Left forelimb (tissue), 1 donor: ENCODE measurements at places on chromosomes 3 and 15.

DNA sequence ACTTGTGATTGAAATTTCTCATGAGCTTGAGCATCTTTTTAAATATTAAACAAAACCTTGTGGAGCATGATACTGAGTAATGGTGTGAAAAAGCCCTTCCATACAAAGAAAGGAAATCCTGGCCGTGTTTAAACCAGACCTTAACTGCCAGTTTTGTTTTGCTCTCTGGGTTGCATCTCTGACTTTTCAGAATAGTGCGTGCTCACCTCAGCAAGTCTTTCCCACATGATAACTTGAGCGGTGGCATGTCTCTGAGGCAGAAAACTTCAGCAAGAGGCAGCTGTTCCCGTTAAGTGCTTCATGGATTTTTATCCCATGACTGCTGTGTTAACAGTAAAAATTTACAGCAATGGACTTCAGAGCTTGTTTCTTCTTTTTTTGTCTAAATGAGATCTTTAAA is 393.3 kb downstream of the FEZF2 start:
- no peak for DNase-seq

GRCh38 chr3:55708921-55709320 is 221.8 kb upstream of the WNT5A start:
- no peak for DNase-seq

DNA sequence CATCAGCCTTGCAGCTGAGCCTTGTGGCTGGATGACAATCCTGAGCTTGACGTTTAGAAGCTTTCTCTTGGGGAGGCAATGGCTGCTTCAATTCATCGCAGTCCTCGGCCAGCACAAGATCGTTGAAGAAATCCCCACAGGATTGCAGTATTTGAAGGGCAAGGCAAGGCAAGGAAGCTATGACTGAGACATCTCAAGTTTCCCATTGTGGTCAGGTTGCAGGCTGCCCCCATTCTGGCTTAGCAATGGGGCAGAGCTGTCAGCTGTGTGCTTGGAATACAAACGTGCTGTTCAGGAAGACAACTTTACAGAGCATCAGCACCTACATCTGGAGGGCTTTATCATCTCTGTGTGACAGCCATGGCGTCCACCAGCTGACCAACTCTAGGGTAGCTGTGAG is 275.9 kb upstream of the TBL1XR1 start:
- no peak for DNase-seq

DNA sequence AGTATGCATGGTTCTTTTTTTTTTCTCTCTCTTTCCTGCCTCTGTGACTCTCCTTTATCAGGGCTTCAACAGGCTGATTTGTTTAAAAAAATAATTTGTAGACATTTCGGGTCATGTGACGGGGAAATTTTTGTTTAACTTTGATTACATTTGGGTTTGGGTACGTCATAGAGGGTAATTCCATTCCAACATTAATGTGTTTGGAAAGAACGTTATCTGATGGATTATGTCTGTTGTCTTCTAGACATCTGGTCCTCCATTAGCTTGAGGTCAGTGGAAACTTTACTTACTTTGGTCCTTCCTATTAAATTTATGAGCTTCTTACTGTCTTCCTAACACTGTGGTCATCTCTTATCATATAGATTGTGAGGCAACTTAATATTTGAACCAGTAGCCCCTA is 80.9 kb downstream of the STT3B start:
- DNase-seq = no peak

DNA sequence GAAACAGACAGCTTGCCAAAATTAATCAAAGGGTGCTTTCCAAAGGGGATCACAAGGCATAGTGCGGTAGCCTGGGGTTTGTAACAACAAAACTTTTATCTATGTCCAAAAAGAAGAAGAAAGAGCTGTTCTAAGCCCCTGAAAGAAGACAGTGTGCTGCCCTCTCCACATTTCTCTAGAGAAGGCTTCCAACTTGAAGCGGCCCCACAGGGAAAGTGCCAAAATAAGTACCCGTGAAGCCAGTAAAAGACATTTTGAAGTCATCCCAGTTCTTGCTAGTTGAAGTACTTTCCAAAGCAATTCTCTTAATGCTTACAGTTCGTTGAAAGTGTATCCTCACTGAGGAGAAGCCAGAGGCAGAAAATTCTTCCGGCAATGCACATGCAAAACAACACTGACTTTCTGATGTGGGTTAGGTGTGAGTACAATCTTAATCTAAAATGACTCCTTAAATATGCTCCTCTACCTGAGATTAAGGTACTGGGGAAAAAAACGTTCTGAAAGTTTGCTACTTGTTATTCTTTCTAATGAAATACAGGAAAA is 21.3 kb downstream of the GPR15 start:
- no peak for DNase-seq

DNA sequence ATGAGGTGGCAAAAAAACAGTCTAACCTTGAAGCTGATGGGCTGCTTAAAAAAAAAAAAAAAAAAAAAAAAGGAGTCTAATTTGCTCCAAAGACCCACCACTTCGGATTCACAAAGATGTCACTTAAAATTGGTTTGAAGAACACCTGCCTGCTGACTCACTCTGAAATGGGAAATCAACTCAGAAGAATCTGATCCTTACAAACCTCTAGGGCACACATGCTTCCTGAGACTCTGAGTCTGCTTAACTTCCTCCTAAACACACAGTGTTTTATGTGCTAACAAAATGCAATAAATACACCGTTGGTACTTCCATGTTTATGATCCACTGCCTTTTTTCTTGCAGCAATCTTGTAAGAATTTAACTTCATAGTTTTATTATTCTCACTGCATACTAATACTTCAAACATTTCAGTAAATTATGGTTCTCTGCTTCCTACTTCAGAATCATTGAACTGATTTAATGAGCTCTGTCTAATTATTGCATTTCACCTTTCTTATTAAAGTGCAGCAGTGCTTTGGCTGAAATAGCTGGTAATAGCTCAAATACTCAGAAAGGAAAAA is 73.0 kb upstream of the FRMD4B start:
- DNase-seq = no peak

GRCh38 chr15:48865370-48866079 is 12.4 kb upstream of the EID1 start:
- no peak for DNase-seq

- DNase-seq = no peak
These were observed 142.1 kb upstream of the LRTM1 start for GRCh38 chr3:55069950-55070349.

GRCh38 chr3:134342259-134342658 is 32.0 kb downstream of the AMOTL2 start:
- no peak for DNase-seq

- DNase-seq = no peak
These were observed 117.9 kb downstream of the CORO2B start for GRCh38 chr15:68696414-68697363.

- DNase-seq = peak; percentile 92
These were observed 16.3 kb downstream of the RGMA start for GRCh38 chr15:93072411-93073394.

DNA sequence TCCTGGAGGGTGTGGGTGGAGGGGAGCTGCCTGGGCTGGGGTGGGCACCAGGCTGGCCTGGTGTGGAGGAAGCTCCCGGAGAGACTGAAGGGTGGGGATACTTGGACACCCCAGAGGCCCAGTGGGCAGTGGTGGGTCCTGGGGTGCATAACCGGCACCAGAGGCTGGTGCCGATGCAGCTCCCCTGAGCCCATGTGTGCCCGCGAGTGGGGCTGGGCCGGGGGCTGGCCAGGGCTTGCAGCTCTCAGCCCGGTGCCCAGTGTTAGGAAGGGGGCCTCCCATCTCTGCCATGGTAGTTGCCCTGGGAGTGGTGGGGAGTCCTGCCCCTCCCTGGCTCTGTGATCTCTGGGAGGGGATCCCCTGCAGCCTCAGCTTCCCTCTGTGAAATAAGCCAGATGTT is 9.3 kb downstream of the PLXNA1 start:
- no peak for DNase-seq

DNA sequence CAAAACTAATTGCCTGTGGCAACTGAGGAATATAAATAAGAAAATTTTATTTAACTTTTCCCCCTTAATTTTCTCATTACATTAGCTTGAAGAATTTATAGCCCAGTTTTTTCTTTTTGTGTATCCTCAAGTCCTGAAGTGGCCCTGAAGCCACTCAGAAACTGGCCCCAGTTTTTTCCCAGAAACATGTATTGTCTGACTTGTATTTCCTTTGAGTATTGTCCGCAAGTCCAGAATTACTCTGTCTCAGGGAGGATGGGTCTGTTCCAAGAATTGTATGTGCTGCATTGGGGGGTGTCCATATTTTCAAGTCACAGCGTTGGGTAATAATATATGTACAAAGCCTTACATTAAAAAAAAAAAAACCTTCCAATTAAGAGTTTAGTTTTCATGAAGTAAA is 149.7 kb upstream of the IL12A start:
- DNase-seq = no peak

- DNase-seq = no peak
These were observed 32.4 kb downstream of the EDC3 start for GRCh38 chr15:74663303-74664027.

DNA sequence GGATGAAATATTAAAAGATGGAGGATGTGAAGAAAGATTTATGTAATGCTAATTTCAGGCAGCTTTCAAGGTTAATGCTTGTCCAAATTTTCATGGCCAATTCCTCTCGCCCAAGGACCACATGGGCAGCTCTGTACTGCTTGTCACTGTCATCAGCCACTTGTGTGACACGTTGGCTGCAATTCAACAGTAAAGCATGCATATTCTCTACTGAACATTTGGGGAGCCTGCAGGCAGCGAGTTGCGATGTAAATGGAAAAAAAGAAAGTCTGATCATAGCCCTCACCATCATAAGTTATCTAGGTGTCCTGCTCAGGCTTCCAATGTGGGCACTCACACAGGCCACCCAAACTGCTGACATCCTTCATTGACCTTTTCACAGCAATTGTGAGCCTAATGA is 1026.8 kb upstream of the NR2F2 start:
- DNase-seq = no peak

DNA sequence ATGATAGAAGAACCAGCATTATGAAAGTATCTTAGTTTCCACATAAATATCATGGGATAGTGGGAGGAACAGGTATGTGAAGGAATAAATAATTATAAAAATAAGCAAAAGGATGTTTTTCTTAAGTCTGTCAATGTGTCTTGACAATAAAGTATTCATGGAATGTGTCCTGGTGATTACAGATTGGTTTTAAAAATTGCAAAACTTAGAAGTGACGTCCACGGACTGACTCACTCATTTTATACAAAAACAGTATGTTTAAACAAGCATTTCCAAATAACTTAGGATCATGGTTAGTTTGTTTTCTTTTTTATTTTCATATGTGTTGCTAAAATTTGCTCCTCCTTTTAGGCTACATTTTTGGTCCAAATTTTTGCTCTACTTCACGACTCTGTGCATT is 687.0 kb upstream of the NECTIN3 start:
- no peak for DNase-seq

DNA sequence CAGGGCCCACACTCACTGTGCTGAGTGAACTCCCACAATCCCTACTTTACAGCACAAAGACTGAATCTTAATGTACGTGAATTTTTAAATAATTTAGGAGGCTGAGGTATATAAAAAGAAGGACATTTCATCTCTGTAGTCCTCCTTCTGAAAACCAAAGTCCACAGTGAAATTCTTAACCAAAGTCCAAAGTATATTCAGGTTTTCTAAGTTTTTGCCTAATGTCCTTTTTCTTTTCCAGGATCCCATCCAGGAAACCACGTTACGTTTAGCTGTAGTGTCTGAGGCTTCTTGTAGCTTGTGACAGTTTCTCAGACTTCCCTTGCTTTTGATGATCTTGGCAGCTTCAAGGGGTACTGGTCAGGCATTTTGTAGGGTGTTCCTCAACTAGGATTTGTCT is 44.5 kb downstream of the SCAP start:
- DNase-seq = no peak

DNA sequence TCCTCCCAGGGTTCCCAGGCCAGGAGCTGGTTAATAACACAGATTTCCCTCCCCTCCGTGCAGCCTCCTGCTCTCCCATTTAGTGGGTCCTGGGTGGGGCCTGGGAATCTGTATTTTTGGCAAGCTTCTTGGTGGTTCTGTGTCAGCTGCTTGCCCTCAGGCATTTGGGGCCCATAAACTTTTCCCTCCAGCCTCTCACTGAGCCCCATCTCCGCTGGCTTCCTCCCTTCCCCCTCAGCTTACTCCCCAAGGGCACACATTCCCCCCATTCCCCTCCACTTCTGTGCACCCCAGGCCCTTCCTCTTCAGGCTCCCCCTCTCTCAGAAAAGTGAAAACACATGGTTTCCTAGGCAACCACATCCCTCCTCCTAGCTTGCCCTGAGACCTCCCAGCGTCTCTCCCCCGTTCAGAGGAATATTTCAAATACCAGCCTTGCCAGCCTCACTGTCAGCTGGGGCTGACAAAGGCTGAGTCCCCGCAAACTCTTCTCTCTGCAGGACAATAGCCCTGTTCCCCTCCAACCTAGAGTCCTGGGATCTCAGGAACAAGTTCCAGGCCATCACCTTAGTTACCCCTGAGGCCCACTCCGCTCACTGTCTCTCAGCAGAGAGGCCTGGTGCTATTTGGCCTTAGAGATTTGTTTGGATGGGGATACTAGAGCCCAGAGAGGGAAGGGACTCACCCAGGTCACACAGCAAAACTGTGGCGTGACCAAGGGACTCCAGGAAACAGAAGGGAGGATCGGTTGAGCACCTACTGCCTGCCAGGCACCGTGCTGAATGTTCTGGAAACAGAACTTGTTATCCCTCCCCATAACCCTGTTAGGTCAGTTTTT is 44.6 kb upstream of the SMAD6 start:
- DNase-seq = no peak

- no peak for DNase-seq
These were observed 92.3 kb downstream of the ZNF621 start for GRCh38 chr3:40617084-40617483.

DNA sequence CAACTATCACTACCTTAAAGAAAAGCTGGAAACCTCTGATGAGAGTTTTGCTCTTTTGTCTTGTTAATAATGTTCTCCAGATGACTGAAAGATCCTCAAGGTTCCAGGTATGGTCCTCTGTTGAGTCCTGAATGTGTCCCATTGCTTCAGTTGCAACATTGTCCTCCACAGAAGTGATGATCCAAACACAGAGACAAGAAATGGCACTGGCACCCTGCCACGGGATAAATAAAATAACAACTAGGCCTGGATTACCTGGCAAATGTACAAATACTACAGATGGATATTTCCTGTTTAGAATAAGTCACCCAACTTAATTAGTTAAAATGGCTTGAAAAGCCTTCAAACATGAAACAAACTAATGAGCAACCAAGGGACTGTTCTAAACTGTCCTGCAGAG is 58.3 kb downstream of the EIF3J start:
- no peak for DNase-seq
